ENCODE measurements at places on chromosomes 2 and 18.

DNA sequence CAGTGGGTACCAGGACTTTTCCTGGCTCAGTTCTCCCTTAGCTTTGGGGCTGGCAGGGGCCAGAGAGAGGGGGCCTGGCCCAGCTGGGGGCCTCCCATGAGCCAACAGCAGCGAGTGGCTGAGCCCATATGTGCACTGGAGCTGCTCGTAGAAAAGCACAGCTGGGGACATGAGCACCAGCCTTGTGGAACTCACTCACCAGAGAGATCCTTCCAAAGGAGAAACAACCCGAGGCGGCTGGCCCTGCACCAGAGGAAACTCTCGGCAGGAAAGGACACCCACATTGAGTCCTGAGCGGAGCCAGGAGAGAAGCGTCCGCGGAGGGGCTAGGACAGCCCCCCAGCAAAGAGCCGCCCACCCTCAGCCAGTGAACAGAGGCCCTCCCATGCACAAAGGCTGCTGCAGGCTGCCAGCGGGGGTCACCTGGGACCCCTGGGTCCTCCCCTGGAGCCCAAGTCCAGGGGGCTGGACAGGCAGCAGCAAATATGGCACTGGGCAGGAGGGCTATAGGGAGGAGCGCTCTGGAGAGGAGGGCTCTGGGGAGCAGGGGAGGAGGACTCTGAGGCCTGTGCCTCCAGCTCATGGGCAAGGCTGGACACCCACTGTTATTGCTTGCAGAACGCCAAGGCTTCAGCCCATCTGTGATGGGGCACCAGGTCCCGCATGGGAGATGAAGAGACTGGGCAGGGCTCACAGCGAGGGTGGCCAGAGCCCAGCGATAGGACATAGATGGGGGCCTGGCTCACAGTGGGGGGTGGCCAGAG lies 42.1 kb upstream of the SNED1 start:
- DNase-seq: no peak

- DNase-seq: no peak
These were observed 73.9 kb upstream of the LPIN2 start for GRCh38 chr18:3086871-3087270.

- DNase-seq: no peak
These were observed 104.7 kb downstream of the FEZ2 start for GRCh38 chr2:36493306-36493705.

GRCh38 chr2:74834792-74835755 lies 1.1 kb downstream of the HK2 start:
- no peak for DNase-seq

DNA sequence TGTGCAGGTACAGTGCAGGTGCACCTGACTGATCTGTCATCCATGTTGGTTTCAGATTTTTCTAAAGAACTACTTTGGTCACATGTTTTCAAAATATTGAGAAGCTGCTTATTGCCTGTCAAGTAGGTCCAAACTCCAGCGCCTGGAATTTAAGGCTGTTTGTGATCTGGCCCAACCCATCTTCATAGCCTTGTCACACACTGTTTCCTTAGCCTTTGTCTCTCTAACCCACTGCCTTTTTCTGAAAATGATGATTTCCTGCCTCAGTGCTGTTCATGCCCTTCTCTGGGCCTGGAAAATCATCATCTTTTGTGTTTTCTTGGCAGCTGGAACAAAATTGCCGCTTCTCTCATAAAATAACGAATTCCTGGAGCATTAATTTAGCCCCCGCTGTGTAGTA lies 7.2 kb downstream of the LIMS1 start:
- DNase-seq: no peak

- DNase-seq: no peak
These were observed 22.3 kb downstream of the LRATD1 start for GRCh38 chr2:14654835-14655282.

- no peak for DNase-seq
These were observed 36.3 kb downstream of the OSGEPL1 start for GRCh38 chr2:189726271-189726670.

DNA sequence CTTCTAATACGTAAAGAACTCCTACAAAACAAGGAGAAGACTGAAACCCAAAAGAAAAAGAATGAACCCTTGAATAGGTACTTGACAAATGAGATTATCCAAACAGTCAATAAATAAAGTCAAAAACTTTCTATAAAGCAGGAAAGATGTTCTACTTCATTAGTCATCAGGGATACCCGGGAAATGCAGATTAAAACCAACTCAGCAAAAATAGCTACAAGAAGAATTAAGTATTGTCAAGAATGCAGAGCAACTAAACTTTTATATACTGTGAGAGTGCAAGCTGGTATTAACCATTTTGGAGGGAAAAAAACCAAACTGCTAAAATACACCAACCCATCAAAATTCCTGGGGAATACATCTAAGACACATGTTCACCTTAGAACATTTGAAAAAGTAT lies 10.4 kb downstream of the TXNL1 start:
- DNase-seq: no peak

- DNase-seq: no peak
These were observed 30.6 kb downstream of the KLHL41 start for GRCh38 chr2:169540146-169540545.

GRCh38 chr2:237496428-237496827 lies 9.4 kb downstream of the MLPH start:
- DNase-seq: no peak

DNA sequence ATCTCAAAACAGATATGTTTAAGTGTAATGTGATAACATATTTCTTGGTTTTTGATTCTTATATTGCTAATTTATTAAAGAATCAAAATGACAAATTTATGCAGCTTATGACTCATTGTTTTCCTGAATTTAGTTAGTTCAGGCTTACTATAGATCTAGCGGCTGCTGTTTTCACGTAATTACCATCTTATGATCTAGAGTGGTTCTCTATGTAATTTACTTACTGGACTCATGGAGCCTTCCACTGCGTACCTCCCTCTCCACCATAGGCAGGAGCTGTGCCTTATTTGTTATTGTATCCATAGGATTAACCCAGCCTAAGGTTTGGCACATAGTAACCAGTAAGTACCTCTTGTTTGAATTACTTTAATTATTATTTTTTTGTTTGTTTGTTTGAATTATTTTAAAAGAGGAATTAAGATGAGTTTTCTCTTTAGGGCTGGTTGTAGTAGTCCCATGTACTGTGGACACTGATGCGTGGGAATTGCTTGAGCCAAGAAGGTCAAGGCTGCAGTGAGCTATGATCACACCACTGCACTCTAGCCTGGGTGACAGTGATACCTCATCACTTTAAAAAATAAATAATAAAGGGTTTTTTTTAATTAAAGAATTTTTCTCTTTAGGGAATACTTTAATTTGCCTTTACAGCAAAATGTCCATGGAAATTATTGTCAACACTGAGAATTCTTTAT lies 165.5 kb downstream of the PHLPP1 start:
- DNase-seq: no peak

GRCh38 chr2:40160751-40161218 lies 291.1 kb downstream of the SLC8A1 start:
- DNase-seq: no peak

DNA sequence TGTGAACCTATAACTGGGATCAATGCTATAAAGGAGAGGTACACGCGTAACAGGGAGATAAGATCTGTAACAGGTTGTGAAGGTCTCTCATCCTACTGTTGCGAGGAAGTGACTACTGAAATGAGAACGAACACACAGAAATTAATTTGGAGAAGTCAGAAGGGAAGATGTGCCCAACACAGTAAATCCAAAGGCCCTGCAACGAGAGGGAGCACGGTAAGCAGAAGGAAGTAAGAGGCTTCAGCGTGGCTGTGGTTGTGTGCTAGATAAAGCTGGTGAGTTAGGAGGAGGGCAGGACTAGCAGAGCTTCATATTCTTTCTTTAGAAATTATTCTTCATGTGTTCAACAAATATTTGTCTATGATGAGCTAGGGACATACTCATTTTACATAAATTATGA lies 2.5 kb upstream of the ATG16L1 start:
- no peak for DNase-seq

DNA sequence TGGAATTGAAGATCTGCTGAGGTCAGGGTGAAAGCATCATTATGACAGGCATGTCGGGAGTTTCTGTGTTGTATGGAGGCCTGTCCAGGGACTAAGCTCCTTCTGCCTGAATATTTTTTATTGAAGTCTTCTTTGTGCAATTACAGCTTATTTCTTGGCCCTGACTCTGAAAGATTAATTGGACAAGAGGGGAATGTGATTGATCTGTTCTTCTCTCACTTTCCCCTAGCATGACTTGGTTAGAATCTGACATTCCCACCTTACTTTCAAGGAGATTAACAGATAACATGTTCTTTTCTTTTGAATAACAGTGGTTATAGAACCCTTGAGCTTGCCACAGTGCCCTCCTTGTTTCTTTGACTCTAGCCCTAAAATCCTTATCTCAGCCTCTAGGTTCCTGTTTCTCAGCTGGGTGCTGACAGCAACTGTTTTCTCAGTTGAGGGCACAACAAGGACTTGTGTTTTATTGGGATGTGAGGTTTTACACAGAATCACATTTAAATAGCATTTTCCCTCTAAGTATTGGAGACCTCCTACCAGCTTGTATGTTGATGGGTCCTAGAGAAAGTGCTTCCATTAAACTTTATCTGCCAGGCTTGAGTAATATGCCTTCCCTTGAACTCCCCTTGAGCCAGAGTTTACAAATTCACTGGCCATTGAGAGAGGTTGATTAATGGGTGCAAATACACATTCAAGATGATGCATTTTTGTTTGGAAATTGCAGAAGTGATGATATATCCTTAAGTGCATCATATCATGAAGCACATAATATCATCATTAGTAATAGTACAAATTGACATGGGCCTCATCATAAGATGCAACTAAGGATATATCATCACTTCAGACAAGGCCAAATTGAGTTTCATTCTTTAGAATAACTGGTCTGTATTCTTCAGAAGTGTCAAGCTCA lies 12.5 kb downstream of the TTLL4 start:
- DNase-seq: no peak

DNA sequence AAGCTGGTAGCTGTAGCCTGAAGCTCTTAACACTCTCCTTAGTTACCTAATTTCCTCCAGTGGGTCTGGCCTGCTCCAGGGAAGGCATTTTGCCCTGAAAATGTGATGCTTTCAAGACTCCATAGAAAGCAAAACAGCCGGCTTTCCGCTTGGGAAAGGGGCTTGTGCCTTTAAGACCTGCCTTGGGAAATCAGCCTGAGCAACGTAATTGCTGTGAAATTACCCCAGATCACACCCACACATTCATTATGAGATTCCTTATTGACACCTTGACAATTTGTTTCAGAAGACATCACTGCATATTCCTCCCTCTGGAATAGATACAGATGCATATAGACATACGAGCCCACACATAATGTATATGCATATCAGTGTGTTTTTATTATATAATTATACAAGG lies 190.5 kb upstream of the SKOR2 start:
- DNase-seq: no peak

DNA sequence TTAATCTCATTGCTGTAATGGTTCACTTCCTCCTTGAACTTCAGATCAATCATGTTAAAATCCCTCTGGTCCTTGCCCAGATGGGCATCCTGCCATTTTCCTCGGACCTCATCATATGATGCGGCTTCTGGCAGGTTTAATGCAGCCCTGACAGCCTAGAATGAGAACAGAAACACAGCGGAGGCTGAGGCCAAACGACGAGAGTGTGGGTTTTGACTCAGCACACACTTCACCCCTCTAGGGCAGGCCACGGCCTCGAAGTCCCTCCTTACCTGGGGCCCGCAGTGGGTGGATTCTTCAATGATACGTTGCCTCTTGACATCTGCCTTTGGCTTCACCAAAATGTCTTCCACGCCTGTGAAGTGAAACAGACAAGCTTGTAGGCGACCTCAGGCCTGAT lies 56.8 kb downstream of the POLR1A start:
- DNase-seq: no peak

- DNase-seq: no peak
These were observed 40.5 kb downstream of the ARHGEF4 start for GRCh38 chr2:130877258-130877657.
